Thoracic aorta (tissue), 2 donors: ENCODE measurements at places on chromosomes 1 and 21.

- no peak for DNase-seq
Observed at GRCh38 chr21:28418726-28419514, 573.8 kb downstream of the LTN1 start.

GRCh38 chr1:82927753-82928152 lies 1071.2 kb downstream of the TTLL7 start:
- no peak for DNase-seq

- no peak for DNase-seq
Observed at GRCh38 chr21:29184037-29184436, 53.6 kb downstream of the MAP3K7CL start.

DNA sequence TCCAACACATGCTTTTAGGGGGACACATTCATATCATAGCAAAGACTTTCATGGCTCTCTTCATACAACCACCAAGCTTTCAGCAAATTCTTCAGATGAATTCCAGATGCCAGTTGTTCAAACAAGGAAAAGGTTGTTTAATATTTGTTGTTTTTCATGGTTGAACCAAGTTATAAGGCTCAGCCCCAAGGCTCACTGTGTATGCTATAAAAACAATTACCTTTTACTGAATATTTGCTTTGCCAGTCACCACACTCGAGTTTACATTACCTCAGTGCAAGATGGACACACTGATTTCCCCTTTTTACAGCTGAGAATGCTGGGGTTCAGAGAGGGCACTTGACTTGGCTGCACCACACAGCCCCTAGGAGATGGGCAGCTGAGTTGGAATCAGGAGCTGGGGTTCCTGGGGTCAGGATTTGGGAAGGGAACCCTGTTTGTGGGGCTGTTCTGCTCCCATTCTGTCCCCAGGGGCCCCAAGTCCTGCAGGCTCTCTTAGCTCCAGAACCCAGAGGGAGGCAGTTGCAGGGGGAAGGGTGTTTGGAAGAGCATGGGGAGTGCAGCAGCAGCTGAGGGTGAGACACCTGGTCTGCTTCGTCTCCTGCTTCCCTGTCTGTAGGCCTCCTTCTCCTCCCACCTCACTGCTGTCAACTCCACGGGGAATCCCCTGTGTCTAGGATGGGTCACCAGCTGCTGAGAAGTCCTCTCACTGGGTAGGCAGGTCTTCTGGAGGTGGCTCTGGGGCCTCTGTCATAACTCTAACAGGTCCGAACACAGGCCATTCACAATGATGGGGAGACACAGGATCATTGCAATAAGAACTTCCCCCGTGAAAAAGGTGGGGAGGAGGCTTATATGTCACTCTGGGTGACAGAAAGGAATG lies 12.8 kb upstream of the TMPRSS2 start:
- DNase-seq, result no peak

- DNase-seq, result no peak
Observed at GRCh38 chr1:172656576-172656975, 2.3 kb upstream of the FASLG start.

DNA sequence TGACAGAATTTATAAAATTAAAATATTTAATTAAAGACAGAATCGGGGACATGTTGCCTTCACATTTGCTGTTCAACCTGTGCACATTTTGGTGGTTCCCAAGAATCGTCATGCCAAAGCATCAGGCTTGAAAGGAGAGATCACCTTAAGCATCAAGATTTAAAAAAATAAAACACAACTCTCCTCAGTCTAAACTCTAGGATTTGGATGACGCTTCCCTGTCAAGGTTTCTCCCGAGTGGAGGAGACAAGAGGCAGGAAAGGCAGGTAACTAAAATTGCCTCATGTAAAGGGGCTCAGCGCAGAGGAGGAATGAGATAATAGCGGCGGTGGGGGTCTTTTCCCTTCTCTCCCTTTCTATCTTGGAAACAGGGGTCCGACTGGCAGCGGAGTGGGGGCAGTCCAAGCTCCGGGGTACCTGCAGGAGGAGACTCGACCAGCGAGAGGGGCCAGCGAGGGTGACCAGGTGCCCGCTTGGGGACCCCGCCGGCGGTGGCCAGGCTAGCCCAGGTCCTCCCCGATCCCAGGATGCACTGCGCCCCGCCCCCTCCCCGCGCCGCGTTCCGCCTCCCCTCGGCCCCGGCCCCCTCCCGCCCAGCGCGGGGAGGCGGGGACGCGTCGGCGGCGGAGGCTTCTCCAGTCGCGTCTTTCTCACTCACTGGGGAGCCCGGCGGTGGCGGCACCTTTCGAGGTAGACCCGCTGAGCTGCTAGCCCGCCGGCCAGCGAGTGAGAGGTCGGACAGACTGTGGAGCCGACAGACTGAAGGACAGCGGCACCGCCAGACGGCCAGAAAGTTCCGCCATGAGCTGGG lies at the start of gene FNBP1L:
TSS of gene FNBP1L (plus strand) at position 638 of the 811 bp plus-strand sequence. CDS start at position 802, 164 bp downstream.
- DNase-seq, result no peak
